ENCODE measurements at places on chromosomes 5 and 9.

DNA sequence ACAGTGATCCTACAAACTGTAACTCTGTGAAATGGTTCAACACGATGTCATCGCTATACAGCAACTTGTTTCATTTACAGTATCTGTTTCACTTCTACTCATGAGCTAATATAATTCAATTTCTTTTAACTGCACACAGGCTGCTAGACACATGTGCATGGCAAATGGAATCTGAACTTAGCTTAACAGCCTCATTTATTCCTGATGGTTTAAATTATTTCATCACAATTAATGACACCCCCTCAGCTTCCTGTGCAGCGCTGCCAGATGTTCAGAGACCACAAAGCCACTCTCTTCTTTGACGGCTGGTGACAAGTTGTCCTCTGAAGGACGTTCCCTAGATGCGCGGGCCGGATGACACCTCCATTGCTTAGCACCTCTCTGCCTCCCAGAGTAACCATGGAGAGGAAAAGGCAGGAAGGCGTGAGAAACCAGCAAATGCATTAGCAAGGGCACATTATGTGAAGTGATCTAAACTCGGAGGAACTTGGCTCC, 191.1 kb downstream of the BNC2 start:
- no peak for DNase-seq

- no peak for DNase-seq
Measured at GRCh38 chr5:5798041-5798440, 375.6 kb downstream of the ICE1 start.

DNA sequence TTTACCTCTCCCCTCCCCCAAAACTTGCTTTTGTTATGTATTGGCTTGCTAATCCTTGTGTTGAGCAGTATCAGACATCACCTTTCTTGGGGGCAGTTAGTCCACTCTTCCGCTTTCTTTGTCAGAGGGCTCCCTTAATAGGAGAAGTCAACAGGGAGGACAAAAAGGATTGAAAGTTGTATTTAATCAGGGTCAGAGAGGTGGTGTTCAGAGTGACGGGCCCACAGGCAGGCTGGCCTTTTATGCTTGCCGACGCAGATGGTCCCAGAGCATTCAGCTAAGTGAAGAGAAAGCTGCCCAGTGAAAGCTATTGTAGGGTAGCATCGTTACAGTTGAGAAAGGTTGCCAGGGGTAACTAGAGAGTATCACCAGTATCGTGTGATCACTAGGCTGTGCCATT, 131.1 kb downstream of the ZCCHC7 start:
- no peak for DNase-seq

GRCh38 chr9:73155968-73156864, 4.6 kb downstream of the ANXA1 start:
- no peak for DNase-seq
